Stimulated activated CD8-positive, alpha-beta memory T cell treated with anti-CD3 and anti-CD28 coated beads, Interleukin-4, amount 100 ng/mL, for 48 hours (primary cell): ENCODE measurements at places on chromosomes 16 and 17.

DNA sequence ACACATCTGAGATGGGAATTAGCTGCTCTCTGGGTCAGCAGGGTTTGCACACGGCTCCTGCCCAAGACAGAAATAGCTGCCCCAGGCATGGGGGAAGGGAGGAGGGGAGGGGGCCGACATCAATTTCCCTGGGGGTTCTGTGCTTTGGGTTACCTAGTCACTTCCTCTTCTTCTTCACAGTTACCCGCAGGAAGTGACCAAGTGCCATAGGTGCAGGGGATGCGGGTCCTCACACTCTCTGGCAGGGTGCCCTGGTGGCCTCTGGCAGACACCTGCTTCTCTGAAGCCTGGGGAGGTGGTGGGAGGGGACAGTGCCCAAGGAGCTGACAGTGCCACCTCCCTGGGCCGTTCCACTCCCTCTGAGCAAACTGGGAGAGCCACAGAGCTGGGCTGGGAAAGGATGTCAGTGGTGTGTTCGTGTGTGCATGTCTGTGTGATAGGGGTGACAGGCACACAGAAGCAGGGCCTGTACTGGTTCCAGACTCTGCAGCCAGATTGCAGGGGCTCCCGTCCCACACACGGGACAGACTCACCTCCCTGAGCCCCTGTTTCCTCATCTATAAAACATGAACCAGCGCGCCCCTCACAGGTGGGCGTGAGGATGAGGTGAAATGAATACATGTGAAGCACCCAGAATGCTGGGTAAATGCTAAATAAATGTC is 18.2 kb downstream of the SCN4A start:
- peak; percentile 43 for DNase-seq

- no peak for DNase-seq
These were observed 6.8 kb downstream of the RAB40B start for GRCh38 chr17:82691714-82692113.

GRCh38 chr17:82440991-82441627 is 9.4 kb downstream of the CYBC1 start:
- DNase-seq: no peak

GRCh38 chr16:68389006-68389405 is 59.3 kb downstream of the SMPD3 start:
- no peak for DNase-seq

GRCh38 chr17:50132104-50132794 is 2.3 kb upstream of the SAMD14 start:
- no peak for DNase-seq

- peak; percentile 52 for DNase-seq
These were observed 45.6 kb downstream of the METRNL start for GRCh38 chr17:83124871-83125514.
